Nucleus accumbens (tissue), 56 donors: ENCODE measurements at places on chromosomes 4 and X.

DNA sequence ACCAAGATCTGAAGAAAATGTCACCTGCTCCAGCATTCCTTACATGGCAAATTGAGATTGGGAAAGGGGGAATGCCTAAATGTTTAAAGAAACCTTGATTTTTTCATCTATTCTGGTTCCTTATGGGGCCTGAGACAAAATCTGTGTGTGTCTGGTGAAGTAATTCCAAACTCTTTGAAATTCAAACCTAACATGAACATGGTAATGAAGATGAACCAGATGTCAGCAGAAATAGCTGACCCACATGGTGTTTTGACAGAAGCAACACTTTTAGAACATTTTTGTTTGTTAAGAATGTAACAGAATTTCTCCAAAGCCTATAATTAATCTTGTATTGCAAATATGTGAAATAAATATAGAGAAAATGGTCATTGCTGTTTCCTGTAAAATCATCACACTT lies 133.0 kb downstream of the PARM1 start:
- DNase-seq: no peak

DNA sequence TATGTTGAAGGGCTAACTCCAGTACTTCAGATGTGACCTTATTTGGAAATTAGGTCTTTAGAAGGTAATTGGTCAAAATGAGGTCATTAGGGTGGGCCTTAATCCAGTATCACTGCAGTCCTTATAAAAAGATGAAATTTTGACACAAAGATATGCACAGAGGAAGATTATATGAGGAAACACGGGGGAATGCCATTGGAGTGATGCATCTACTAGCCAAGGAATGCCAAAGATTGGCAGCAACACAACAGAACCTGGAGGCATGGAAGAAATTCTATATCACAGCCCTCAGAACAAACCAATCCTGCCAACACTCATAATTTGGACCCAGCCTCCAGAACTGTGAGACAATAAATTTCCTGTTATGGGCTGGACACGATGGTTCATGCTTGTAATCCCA lies 17.6 kb downstream of the TRIM61 start:
- DNase-seq: no peak

DNA sequence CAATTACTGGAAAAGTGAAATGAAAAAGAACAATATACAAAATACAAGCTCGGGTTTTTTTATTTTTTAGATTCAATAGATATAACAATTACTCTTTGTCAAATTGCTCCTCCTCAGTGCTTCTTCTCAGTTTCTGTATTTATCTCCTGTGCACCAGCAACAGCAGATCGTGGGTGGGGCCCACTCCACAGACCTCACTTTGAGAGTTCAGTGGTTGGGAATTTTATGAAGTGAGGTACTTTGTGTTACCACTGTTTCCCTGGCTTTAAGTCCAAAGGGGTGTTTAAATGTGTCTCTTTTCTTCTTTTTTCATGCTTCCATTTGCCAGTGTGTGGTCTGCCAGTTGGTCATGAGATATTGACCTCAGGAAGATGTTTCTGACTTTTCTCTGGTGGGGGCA lies 54.4 kb downstream of the KIT start:
- no peak for DNase-seq

GRCh38 chr4:94527556-94528233 lies 76.0 kb downstream of the PDLIM5 start:
- DNase-seq: no peak
